Pericardium fibroblast (primary cell): ENCODE measurements at places on chromosomes 1 and 21. TPM values are rescaled to one million over a fixed set of nuclear protein-coding genes. Genes with fewer than 3 reads are reported as not detected.

OR10R2 gene
- total RNA-seq = not detected in 2 replicates

IL12RB2 gene
- total RNA-seq = not detected in 2 replicates

CRYBG2 gene
- not detected in 2 replicates for total RNA-seq

NIBAN1 gene
- 13.3 and 42.6 TPM in 2 replicates for total RNA-seq

LCE1E gene
- total RNA-seq = not detected in 2 replicates
